ENCODE measurements at places on chromosomes 6 and 20. TPM values are rescaled to one million over a fixed set of nuclear protein-coding genes. Genes with fewer than 3 reads are reported as not detected.

The ECT2L gene
- total RNA-seq: not detected

The HSD17B8 gene
- 31.4 TPM for total RNA-seq

The CD40 gene
- 14.3 TPM for total RNA-seq

The HLA-DQB2 gene
- total RNA-seq: 4.7 TPM

The ARHGAP18 gene
- total RNA-seq: 8.4 TPM

The BPIFB3 gene
- not detected for total RNA-seq

The RAET1L gene
- total RNA-seq: 75.1 TPM

The SLC13A3 gene
- total RNA-seq: 0.34 TPM

The SCRT2 gene
- total RNA-seq: not detected

The RNF144B gene
- total RNA-seq: 19.0 TPM

The SAMD3 gene
- total RNA-seq: 0.45 TPM

The TAGAP gene
- total RNA-seq: 3.4 TPM

The VNN1 gene
- 1.1 TPM for total RNA-seq

The SSR1 gene
- total RNA-seq: 81.6 TPM

The CST4 gene
- not detected for total RNA-seq

The RFX6 gene
- not detected for total RNA-seq

The TRIM15 gene
- total RNA-seq: not detected

The PKIG gene
- 24.9 TPM for total RNA-seq

The JAG1 gene
- total RNA-seq: 182 TPM

The HLA-DPA1 gene
- total RNA-seq: 114 TPM

The HMGN4 gene
- total RNA-seq: 21.7 TPM

The B3GALT4 gene
- 9.4 TPM for total RNA-seq

The CRISP3 gene
- 6.1 TPM for total RNA-seq

The ELMO2 gene
- 37.3 TPM for total RNA-seq

The MAP1LC3A gene
- total RNA-seq: 17.6 TPM

The PPP1R10 gene
- total RNA-seq: 32.6 TPM
